ENCODE measurements at places on chromosomes 6 and 20. TPM values are rescaled to one million over a fixed set of nuclear protein-coding genes. Genes with fewer than 3 reads are reported as not detected.

GRCh38 chr6:52065621-52066020 lies 21.8 kb downstream of the PKHD1 start:
- DNase-seq: peak; percentile 93

Gene SLC12A5
- total RNA-seq: 1.3 TPM

Gene CDSN
- total RNA-seq: not detected

DNA sequence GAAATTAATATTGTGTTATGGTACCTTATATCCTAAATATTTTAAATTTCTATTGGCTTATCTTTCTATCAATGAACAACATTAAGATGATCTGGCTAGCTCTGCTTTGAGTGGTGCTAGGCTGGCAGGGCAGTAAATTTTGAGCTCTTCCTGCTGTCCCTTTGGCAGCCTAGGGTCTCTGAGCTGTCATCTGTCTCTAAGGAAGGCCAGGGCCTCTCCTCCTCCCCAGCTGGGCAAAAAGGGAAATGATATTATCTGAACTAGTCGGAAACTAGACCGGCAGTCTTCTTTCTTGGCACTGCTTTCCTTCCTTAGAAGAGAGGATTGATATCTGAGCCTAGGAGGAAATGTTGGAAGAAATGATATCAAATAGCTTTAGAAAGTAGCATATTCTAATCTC lies 176.7 kb upstream of the BTBD3 start:
- no peak for DNase-seq

Gene HLA-DOB
- not detected for total RNA-seq

- no peak for DNase-seq
Observed at GRCh38 chr6:89379281-89379680, 26.8 kb upstream of the UBE2J1 start.

- no peak for DNase-seq
Observed at GRCh38 chr20:15930311-15931305, 642.6 kb downstream of the KIF16B start.

- no peak for DNase-seq
Observed at GRCh38 chr20:56463428-56463827, 5.0 kb upstream of the RTF2 start.

Gene LY6G6F
- not detected for total RNA-seq

Gene CPXM1
- 68.7 TPM for total RNA-seq

GRCh38 chr6:21128601-21129000 lies 464.9 kb upstream of the SOX4 start:
- DNase-seq: no peak

Gene APCDD1L
- total RNA-seq: 5.1 TPM

DNA sequence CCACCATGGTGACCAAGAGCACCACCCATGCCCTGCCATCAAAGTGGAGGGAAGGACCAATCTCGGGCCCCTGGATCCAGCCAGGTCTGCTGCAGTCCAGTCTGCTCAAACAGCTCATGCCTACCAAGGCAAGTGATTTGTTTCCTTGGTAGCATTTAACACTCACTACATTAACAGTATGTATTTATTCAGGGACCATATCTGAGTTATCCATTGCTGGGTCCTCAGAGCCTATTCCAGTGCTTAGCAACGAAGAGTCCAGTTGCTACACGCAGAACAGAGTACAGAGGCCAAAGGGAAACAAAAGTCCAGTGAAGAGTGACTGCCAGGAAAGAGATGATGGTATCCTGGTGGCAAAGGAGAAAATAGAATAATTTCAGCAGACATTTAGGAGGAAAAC lies 352.2 kb downstream of the PTPRT start:
- no peak for DNase-seq

GRCh38 chr6:170245475-170245992 lies 45.3 kb downstream of the DLL1 start:
- no peak for DNase-seq

Gene OLIG3
- total RNA-seq: not detected

Gene GATA5
- total RNA-seq: not detected

DNA sequence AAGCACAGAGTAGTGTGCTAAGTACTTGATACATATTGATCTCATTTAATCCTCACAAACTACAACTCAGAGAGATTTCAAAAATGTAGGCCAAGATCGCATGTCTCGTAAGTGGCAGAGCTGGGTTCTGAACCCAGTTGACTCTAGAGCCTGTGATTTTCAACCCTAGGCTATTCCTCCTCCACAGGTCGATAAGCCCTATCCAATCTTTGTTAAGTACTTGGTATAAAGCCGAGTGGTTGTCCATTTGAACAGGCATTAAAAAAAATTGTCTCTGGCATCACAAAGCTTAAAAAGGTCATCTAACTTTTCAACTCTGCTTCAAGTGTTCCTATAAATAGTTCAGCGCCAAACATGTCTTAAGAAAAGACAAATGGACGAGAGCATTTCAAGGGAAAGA lies 37.4 kb downstream of the LYRM4 start:
- no peak for DNase-seq

Gene GPX5
- not detected for total RNA-seq

GRCh38 chr6:33330736-33331135 lies 13.2 kb upstream of the ZBTB22 start:
- DNase-seq: no peak

DNA sequence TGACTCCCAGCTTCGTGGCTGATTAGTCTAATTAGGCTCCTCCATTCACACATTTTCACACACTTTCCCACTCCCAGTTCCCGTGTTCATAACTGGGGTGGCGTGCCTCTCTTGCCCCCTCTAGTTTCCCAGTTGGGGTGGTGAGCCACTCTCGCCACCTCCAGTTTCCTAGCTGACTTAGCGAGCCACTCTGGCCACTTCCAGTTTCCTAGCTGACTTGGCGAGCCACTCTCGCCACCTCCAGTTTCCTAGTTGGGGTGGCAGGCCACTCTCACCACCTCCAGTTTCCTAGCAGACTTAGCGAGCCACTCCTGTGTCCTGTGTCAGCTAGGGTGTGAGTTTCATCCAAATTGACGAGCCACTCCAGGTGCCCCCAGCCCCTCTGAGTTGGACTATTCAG lies 7.4 kb upstream of the GMPR start:
- no peak for DNase-seq

All from kidney epithelial cell (primary cell).